Hematopoietic multipotent progenitor cell (in vitro differentiated cells): ENCODE measurements at places on chromosomes 1 and 21. TPM values are rescaled to one million over a fixed set of nuclear protein-coding genes. Genes with fewer than 3 reads are reported as not detected.

The CD247 gene
- total RNA-seq = 0.81 TPM

The SAMD11 gene
- total RNA-seq = 0.54 TPM

The CTPS1 gene
- total RNA-seq = 13.5 TPM

The LAMC2 gene
- total RNA-seq = under 0.01 TPM

The HHAT gene
- total RNA-seq = 15.1 TPM

The TTF2 gene
- 18.9 TPM for total RNA-seq

The HEYL gene
- 1.6 TPM for total RNA-seq

The IFNAR2 gene
- 9.2 TPM for total RNA-seq

The CCDC27 gene
- total RNA-seq = not detected

The AVPR1B gene
- total RNA-seq = 3.8 TPM

The HSD3B1 gene
- total RNA-seq = not detected

The FAM89A gene
- total RNA-seq = 6.7 TPM

The DISP1 gene
- 3.5 TPM for total RNA-seq

The KLHDC7A gene
- total RNA-seq = not detected

The HSPA6 gene
- 0.54 TPM for total RNA-seq

The KANK4 gene
- total RNA-seq = under 0.01 TPM

The OVAAL gene
- not detected for total RNA-seq

The CDC42BPA gene
- 10.2 TPM for total RNA-seq

The PDZK1IP1 gene
- 1.9 TPM for total RNA-seq

The SYPL2 gene
- total RNA-seq = not detected

The TRIM17 gene
- total RNA-seq = 0.27 TPM

The FCGR3A gene
- total RNA-seq = 1.6 TPM

The HTR1D gene
- not detected for total RNA-seq

The EDEM3 gene
- 14.3 TPM for total RNA-seq

The LEMD1 gene
- total RNA-seq = not detected

The RAB42 gene
- 1.6 TPM for total RNA-seq

The SCAF4 gene
- 15.3 TPM for total RNA-seq

The HYI gene
- total RNA-seq = 21.0 TPM

The PRSS38 gene
- not detected for total RNA-seq

The LAX1 gene
- 1.3 TPM for total RNA-seq

The SLFNL1 gene
- total RNA-seq = 1.6 TPM

The KRTAP19-7 gene
- not detected for total RNA-seq

The ENAH gene
- 0.54 TPM for total RNA-seq

The WNT2B gene
- total RNA-seq = under 0.01 TPM

The CELA3B gene
- total RNA-seq = not detected

The CD1E gene
- not detected for total RNA-seq

The GBP3 gene
- 21.8 TPM for total RNA-seq

The CCDC17 gene
- 4.3 TPM for total RNA-seq

The PAQR7 gene
- total RNA-seq = 25.6 TPM

The FCRLB gene
- total RNA-seq = 0.54 TPM

The DCST1 gene
- under 0.01 TPM for total RNA-seq

The CLEC20A gene
- total RNA-seq = 0.54 TPM

The CYP4A11 gene
- total RNA-seq = not detected

The FAM72D gene
- 0.27 TPM for total RNA-seq

The MYBPH gene
- not detected for total RNA-seq

The ANKRD45 gene
- under 0.01 TPM for total RNA-seq

The CAPN9 gene
- not detected for total RNA-seq

The SELL gene
- total RNA-seq = 339 TPM

The ARHGAP30 gene
- total RNA-seq = 94.5 TPM
